Cardiac ventricle fibroblast (primary cell): ENCODE measurements at places on chromosomes 12 and 14. TPM values are rescaled to one million over a fixed set of nuclear protein-coding genes. Genes with fewer than 3 reads are reported as not detected.

The CLEC9A gene
- total RNA-seq: not detected in 2 replicates

The BCL7A gene
- total RNA-seq: 2.0 and 2.6 TPM in 2 replicates

The ABCD4 gene
- total RNA-seq: 18.8 and 24.9 TPM in 2 replicates

The ATL1 gene
- 3.2 and 3.7 TPM in 2 replicates for total RNA-seq

The GALNT16 gene
- total RNA-seq: 0.37 and 0.59 TPM in 2 replicates

The EML5 gene
- not detected in 2 replicates for total RNA-seq

The GAS2L3 gene
- 3.3 and 3.6 TPM in 2 replicates for total RNA-seq

The KERA gene
- total RNA-seq: 0.20 TPM in 1 of 2 replicates, not detected in the other

The RNASE13 gene
- not detected in 2 replicates for total RNA-seq

The KRT78 gene
- not detected in 2 replicates for total RNA-seq

The B3GNT4 gene
- total RNA-seq: 0.15 TPM in 1 of 2 replicates, not detected in the other

The MGP gene
- 4,519 and 5,324 TPM in 2 replicates for total RNA-seq

The NEUROD4 gene
- total RNA-seq: not detected in 2 replicates

The ESPL1 gene
- total RNA-seq: 1.1 and 3.6 TPM in 2 replicates

The GPR162 gene
- 1.0 and 2.2 TPM in 2 replicates for total RNA-seq

The KITLG gene
- 11.4 and 13.8 TPM in 2 replicates for total RNA-seq

The C12orf75 gene
- total RNA-seq: 1.8 and 3.4 TPM in 2 replicates

The PLEKHG7 gene
- total RNA-seq: 0.06 TPM in 1 of 2 replicates, not detected in the other

The PTPN6 gene
- 0.20 TPM in 1 of 2 replicates, not detected in the other for total RNA-seq

The YARS2 gene
- 23.6 and 25.3 TPM in 2 replicates for total RNA-seq

The PZP gene
- total RNA-seq: not detected in 2 replicates

The TMEM119 gene
- 21.3 and 27.7 TPM in 2 replicates for total RNA-seq

The KCNH3 gene
- total RNA-seq: 0.05 and 0.12 TPM in 2 replicates

The TSPAN19 gene
- total RNA-seq: not detected in 2 replicates

The VRTN gene
- total RNA-seq: not detected in 2 replicates

The NFATC4 gene
- total RNA-seq: 51.0 and 54.5 TPM in 2 replicates

The RIPK3 gene
- 1.1 and 2.2 TPM in 2 replicates for total RNA-seq

The CPNE6 gene
- total RNA-seq: not detected in 2 replicates

The PMCH gene
- total RNA-seq: not detected in 2 replicates

The GPR84 gene
- not detected in 2 replicates for total RNA-seq

The EMP1 gene
- 465 and 785 TPM in 2 replicates for total RNA-seq

The CEBPE gene
- total RNA-seq: not detected in 2 replicates

The CCDC196 gene
- not detected in 2 replicates for total RNA-seq

The SIRT4 gene
- total RNA-seq: 0.50 and 2.6 TPM in 2 replicates

The RHNO1 gene
- 10.6 and 12.5 TPM in 2 replicates for total RNA-seq

The KRT6C gene
- total RNA-seq: not detected in 2 replicates

The SLC16A7 gene
- 7.9 and 10.7 TPM in 2 replicates for total RNA-seq

The KCNMB4 gene
- total RNA-seq: 1.9 and 2.4 TPM in 2 replicates

The RNASE1 gene
- 1.7 and 3.6 TPM in 2 replicates for total RNA-seq

The PRB2 gene
- not detected in 2 replicates for total RNA-seq

The ERBB3 gene
- total RNA-seq: 0.39 TPM in 1 of 2 replicates, not detected in the other

The LUM gene
- total RNA-seq: 747 and 759 TPM in 2 replicates

The KRT74 gene
- total RNA-seq: not detected in 2 replicates

The KRT7 gene
- 3.4 and 6.3 TPM in 2 replicates for total RNA-seq

The GATC gene
- 15.5 and 15.8 TPM in 2 replicates for total RNA-seq

The CCDC92 gene
- 15.8 and 15.9 TPM in 2 replicates for total RNA-seq

The MANSC4 gene
- not detected in 2 replicates for total RNA-seq

The NAV3 gene
- total RNA-seq: 16.3 and 21.4 TPM in 2 replicates

The NFE2 gene
- not detected in 2 replicates for total RNA-seq

The AKAP3 gene
- total RNA-seq: 0.68 and 2.1 TPM in 2 replicates

The MUCL1 gene
- not detected in 2 replicates for total RNA-seq

The TAC3 gene
- total RNA-seq: not detected in 2 replicates

The SLC39A5 gene
- not detected in 2 replicates for total RNA-seq
